ENCODE measurements at places on chromosomes 3 and 15.

DNA sequence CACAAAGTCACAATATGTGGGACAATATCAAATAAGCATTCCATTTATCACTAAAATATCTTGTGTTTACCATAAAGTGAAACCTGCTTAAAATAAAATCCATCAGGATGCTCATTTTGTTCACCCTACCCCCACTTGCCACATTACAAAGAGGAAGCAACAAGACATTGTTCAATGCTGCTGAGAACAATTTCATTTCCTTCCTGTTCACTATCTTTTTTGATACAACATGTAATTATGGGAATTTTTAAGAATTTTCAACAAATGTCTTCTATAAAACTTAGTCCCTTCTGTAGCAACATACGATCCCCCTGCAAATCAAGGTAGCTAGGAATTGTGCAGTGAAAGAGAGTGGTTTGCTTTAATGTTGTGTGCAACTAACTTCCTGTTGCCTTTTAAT is 34.9 kb upstream of the GPR160 start:
- no peak for DNase-seq

DNA sequence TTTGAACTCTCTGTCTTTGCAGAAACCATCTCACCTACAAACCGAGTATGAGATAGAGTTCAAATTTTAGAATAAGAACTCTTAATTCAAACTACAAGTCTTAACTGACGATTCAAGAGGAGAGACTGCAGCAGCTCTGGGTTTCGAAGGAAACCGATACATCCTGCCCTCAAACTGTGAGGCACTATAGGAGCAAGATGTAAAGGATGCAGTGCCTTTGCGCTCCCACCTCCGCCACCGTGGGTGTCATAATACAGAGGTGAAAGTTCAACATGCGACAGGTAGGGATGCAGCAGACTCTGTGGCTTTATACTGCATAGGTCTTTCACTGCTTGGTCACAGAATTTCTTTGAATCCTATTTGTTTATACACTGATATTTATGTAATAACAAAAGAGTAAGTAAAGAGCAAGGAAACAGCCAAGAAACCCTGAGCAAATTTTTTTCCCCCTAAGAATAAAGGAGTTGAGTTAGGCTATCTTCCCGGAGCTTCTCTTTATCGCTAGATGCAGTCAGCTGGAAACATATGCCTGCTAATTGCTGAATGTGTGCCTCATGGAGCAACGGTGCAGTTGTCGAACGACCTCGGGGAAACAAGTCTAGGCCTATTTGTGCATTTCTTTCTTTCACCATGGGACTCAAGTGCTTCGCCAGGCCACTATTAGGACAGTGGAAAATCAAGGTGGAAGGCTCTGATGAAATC is 1097.6 kb upstream of the CFAP20DC start:
- DNase-seq, result no peak

DNA sequence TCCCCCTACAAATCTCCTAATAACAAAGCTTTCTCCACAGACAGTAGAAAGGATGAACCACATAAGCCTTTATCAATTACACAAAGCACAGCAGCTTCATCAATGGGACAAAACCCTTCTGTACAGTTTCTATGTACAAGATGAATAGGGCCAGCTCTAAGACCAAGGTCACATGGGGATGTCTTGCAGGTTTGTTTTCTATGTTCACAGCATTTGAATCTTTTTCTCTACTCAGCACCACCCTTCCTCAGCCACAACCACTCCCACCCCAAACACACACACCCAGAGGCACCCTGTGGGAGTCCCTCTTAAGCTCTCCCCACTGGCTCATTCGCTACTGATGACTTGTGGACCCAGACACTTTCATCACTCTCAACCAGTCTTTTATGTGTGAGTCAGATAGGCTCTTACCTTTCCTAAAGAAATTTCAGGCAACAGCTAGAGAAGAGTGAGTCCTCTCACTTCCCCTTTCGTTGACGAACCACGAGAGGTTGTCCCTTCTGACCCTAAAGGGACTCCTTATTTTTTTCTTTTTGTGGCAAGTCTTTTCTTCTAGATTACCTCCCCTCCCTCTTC is 57.9 kb downstream of the ARHGAP31 start:
- DNase-seq, result peak; percentile 64

DNA sequence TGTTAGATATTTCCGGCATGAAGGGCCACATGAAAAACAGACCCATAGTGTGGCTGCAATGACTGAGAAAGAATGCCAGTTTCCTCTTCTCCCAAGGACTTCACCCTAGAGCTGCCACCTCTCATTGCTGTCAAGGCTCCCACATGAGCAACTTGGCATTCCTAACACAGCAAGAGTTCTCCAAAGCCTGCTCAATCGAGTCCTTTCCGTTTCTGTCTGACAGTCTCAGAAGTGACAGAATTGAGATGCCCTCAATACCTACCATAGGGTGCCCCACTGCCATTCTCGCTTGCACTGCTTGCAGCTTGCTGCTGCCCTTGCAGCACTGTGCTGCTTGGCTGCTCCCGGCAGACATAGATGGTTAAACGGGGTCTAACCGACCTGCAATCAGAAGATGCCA is 44.3 kb downstream of the UBP1 start:
- DNase-seq, result no peak

DNA sequence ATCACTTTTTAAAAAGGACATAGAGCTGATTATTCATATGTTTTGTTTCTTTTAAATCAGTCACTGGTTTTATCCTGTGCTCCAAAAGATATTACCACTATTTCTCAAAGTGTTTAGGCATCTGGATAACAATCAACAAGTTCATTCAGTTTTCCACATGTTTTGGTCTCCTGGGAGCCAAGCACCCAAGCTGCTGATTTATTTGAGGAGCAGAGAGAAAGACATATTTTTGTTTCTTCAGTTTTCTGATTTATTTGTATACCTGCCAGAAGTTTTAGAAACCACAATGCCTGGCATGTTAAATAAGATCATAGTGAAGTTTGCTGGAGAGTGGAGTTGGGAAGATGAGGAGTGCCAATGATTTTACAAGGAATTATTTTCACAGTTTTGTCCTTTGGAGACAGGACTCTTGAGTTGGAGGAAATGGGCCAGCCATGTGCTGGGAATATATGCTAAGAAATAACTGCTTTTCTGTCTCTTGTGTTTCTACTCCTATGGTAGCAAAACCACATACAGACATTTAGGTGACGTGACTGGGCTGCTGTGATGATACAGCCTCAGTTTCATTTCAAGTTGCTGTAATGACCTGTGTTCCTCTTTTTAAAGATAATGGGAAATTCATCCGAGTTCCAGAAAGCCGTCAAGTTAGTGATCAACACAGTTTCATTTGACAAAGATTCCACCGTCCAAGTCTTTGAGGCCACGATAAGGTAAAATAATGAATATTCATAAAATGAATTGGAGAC is 11.7 kb downstream of the EDEM1 start:
- DNase-seq, result peak; percentile 47

GRCh38 chr15:49887659-49888322 is 231.2 kb downstream of the ATP8B4 start:
- no peak for DNase-seq

DNA sequence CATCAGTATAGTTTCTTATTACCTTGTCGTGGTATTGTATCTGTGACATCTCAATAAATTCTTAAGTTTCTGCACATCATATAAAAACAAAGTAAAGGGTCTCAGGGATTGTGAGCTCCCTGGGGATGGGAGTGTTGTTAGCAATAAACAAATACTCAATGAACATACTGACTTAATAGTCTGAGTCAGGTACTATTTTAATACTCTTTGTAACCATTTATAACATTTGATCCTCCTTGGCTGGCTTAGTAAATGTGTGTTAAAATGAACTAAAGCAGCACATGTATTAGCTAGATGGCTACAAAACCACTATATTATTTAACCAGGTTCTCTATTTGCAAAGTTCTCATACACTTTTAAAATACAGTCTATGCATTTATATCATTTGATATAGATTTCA is 1.8 kb downstream of the ICE2 start:
- DNase-seq, result no peak

DNA sequence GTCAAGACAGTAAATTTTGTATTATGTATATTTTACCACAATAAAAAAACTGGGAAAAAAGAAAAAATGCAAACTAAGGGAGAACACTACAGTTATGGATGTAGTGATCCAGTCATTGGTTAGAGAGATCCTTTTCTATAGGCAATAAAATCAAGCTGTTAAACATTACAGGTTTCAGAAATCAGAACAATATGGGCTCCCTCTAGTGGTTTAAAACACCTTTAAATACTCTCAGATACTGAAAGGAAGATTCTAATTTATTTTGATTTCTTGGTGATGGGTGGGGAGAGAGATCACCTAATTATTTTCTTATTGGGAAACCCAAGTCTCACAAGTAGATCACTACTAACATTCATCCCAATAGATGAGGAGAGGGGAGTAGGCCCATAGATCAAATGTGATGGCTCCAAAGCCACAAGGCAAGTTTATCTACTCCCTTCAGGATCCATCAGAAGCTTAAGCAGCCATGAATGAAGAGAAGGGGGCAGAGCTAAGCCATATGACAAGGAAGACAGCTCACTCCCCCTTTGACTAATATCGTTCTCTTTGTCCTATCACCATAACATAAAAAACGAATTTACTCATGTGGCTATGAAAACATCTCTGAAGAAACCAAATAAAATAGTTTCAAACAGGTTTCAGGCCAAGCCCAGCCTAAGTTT is 118.6 kb downstream of the ANO10 start:
- no peak for DNase-seq

GRCh38 chr3:167885277-167885676 is 149.8 kb downstream of the SERPINI1 start:
- no peak for DNase-seq

- DNase-seq, result no peak
Measured at GRCh38 chr3:130971208-130971607, 55.4 kb downstream of the ASTE1 start.

GRCh38 chr15:74283368-74283767 is 47.2 kb downstream of the CCDC33 start:
- DNase-seq, result no peak

- no peak for DNase-seq
Measured at GRCh38 chr15:39066677-39067076, 502.1 kb upstream of the RASGRP1 start.

DNA sequence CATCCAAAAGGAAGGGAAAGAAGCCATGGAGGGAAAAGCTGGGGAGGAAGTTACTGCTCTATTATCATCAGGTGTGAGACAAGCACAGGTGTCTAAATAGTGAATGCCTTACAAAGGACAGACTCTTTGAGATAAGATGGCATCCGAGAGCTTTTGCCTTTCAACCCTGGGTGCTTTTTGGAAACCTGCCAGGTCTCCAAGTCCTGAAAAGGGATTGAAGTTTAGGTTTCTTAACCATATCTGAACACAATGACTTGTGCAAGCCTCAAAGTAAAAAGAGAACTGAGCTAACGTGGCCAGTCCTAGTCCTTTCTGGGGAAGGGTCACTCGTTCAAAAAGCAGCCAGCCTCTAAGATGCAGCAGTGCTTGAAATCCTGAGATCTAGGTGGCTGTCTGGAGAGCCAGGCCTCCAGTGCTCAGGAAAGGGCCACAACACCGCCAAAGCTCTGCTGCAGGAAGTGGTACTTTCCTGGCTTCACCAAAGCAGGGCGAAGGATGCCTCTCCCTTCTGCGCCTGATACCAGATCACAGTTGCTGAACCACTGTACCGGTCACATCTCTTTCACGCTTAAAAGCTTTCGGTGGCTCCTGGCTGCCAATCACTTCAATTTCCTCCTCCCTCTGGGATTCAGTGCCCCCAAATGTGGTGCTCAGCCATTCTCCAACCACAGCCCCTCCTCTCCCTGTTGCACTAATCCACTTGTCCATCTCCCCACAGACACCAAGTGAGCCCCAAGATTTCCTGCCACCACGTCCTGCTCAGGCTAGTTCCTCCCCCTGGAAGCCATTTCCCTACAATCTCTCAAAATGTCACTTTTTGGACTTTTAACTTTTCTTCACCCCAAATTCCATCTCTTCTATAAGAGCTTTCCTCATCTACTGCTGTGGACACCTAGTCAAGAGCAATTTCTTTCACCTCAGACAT is 104.1 kb upstream of the LPP start:
- peak; percentile 27 for DNase-seq

DNA sequence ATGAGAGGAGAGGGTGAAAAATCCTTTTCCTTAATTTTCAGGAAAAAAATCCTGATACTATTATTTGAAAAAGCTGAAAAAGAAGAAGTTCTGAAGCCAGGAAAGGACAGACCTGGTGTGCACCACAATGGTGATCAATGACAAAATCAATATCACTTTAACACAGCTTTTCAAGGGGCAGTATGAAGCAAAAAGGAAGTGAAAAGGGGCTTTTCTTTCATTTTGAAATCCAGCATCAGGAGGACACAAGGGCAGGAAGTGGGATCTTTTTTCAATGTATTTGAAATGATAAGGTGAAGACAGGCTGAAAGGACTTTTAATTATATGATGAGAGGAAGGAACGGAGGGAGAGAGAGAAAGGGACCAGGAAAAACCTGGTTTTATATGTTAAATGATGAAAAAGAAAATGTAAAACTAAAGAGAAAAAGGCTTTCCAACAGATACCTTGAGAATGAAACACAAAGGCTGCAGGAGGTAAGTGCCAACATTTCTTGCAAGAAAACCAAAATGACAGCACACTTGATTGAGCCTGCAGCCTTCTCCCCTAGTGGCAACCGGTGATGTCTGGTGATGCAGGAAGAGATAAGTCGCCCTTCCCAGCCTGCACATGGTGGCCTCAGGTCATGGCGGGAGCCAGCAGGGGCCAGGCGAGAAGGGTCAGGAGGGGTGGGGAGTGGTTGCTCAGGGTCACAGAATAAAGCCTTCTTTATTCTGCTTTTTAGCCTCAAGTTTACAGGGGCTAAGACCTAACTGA is 236.7 kb upstream of the WNT5A start:
- DNase-seq, result no peak

GRCh38 chr15:64536244-64536836 is 76.0 kb downstream of the ZNF609 start:
- DNase-seq, result peak; percentile 15

GRCh38 chr3:168024537-168024941 is 71.2 kb downstream of the GOLIM4 start:
- DNase-seq, result peak; percentile 43

DNA sequence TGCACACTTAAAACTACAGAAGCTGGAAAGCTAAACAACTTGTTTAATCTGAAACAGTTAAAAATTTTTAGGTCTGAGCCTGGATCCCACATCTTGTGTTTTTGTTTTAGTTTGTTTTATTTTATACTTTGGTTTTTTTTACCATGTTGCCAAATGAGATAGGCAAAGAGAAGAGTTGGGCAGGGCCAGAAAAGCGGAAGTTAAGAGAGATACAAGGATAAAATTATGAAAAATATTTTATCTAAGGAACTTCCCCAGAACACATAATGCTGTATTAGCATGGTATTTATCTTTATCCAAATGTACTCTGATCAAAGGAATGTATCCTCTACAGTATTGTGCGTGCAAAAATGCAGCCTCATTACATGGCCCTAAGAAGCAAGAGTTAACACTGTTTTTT is 50.7 kb downstream of the PROS1 start:
- DNase-seq, result no peak

- DNase-seq, result no peak
Measured at GRCh38 chr3:37456270-37456708, 281.9 kb upstream of the LRRFIP2 start.

Measured in activated T-cell treated with anti-CD3 and anti-CD28 coated beads, Interleukin-2, amount 50 U/mL, for 72 hours (primary cell).